ENCODE measurements at places on chromosomes 7 and 10. TPM values are rescaled to one million over a fixed set of nuclear protein-coding genes. Genes with fewer than 3 reads are reported as not detected.

DNA sequence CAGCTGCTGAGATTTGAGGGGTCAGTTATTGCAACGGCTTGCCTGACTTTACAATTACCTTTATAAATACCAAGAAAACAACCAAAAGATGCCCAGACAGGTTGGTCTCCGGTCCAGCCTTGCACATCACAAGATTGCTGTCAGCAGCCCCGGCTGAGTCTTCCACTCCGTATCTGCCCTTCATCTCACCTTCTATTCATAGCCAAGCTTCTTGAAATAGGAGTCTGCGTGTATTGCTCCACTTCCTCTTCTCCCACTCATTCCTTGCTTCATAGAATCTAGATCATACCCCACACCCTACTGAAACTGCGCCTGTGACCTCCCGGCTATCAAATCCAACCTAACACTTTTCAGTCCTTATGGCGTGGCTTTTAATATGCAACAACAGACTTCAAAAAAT, 31.1 kb upstream of the USP6NL start:
- no peak for DNase-seq
- H3K36me3 ChIP-seq: no peaks in the 10 kb centered on the region
- no peak overlapping the region for H3K4me3 ChIP-seq
- no peak overlapping the region for H3K27ac ChIP-seq
- H3K4me1 ChIP-seq: no peaks in the 10 kb centered on the region

DNA sequence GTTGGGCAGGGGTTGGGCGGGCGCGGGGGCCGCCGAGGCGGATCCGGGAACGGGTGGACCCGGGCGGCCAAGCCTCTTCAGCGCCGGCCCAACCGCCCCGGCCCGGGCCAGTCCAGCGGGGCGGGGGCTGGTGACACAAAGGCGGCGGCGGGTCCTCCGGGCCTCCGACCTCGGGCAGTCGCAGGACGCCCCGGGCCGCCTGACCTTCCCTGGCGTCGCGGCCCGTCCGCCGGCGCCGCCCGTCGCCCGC, 54.2 kb downstream of the METTL2B start:
- peak overlapping the region; percentile 26 for H3K4me3 ChIP-seq
- H3K27ac ChIP-seq: no peak overlapping the region
- peaks cover 25% of the 10 kb centered on the region for H3K4me1 ChIP-seq
- H3K36me3 ChIP-seq: peaks cover 26% of the 10 kb centered on the region
- no peak for DNase-seq
- H3K27me3 ChIP-seq: no peaks in the 10 kb centered on the region

DNA sequence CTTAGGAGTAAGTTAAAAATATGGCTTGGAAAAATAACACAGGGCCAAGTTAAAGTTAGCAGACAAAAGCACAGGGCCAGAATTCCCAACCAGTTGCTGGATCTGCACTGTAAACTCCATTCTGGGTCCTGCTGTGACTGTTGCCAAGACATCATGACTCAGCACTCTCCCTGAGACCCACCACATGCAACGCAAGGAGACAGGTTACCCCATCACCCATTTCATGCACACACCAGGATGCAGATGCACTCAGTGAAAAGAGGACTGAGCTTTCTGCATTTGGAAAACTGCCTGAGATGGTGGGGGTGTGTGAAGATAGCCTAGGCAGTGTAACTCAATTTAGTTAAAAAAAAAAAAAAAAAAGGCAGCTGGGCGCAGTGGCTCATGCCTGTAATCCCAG, 97.6 kb upstream of the ZNF438 start:
- no peak overlapping the region for H3K4me3 ChIP-seq
- no peak overlapping the region for H3K27ac ChIP-seq
- no peak for DNase-seq
- H3K4me1 ChIP-seq: peaks cover 28% of the 10 kb centered on the region
- H3K27me3 ChIP-seq: no peaks in the 10 kb centered on the region

DNA sequence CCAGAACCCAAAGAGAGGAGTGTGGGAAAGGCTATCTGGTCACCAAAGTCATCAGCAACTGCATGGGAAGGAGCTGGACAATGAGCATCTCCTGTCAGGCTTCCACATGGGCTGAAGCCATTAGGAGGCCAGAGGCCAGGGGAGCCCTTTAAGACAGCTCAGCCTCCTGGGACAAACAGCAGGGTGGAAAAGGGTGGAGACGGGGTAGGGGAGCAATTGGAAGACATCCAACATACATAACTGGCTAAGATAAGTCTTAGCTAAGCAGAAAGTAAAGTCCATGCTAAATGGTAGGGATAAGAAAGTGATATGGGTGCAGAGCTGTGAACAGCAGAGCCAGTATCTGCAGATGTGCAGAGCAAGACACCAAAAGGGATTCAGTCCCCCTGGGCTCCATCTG, 1.5 kb upstream of the OAT start:
- peaks cover 9% of the 10 kb centered on the region for H3K4me1 ChIP-seq
- H3K27ac ChIP-seq: no peak overlapping the region

GRCh38 chr10:88895250-88895649, 15.2 kb downstream of the STAMBPL1 start:
- no peak for DNase-seq
- no peaks in the 10 kb centered on the region for H3K27me3 ChIP-seq
- H3K36me3 ChIP-seq: peaks cover 47% of the 10 kb centered on the region
- no peak overlapping the region for H3K27ac ChIP-seq
- H3K4me3 ChIP-seq: no peak overlapping the region

- H3K4me3 ChIP-seq: no peak overlapping the region
- no peak for DNase-seq
- H3K27me3 ChIP-seq: peaks cover 17% of the 10 kb centered on the region
- no peaks in the 10 kb centered on the region for H3K36me3 ChIP-seq
- no peaks in the 10 kb centered on the region for H3K4me1 ChIP-seq
These were observed 221.6 kb downstream of the STK31 start for GRCh38 chr7:23931633-23932032.

DNA sequence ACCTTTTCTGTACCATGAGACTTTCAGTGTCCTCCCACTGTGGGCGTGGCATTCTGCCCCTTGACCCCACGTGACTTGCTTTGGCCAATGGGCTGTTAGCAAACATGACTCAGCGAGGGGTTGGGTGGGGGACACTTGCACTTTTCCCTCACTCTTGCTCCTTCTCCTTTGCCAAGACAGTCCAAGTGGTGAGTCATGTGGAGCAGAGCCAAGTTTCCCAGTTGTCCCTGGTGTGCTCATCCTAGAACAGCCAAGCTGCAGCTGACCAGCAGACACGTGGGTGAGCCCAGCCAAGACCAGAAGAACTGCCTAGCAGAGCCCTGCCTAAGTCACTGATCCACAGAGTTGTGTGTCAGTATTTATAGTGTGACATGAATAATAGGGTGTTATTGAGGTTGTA, 82.8 kb upstream of the CPXM2 start:
- no peak for DNase-seq
- H3K36me3 ChIP-seq: no peaks in the 10 kb centered on the region
- H3K27ac ChIP-seq: no peak overlapping the region
- H3K4me1 ChIP-seq: no peaks in the 10 kb centered on the region
- peaks cover 63% of the 10 kb centered on the region for H3K27me3 ChIP-seq

Gene FAM25C
- not detected for total RNA-seq
